Mesothelial cell of epicardium (in vitro differentiated cells): ENCODE measurements at places on chromosomes 4 and X.

DNA sequence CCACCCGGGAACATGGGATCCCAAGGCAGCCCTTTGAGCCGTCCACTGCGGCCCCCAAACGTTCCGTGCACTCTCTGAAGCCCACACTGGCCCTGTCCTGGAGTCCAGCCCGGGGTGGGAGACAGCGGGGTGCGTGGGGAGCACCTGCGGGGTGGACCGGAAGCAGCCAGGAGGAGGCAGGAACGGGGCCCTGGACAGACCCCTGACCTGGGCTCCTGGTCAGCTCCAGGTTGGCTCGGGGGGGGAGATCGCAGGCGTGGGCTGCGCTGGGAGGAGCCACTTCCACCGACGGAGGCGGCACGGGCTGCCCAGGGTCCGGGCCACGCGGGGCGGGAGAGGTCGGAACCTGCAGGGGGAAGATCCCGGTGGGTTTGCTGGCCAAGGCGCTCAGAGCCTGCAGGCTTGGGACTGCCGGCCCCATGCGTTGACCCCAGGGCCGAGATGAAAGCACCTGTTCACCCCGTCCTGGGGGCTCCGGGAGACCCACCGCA is 5.7 kb upstream of the PLCXD1 start:
- DNase-seq, result peak; percentile 16

DNA sequence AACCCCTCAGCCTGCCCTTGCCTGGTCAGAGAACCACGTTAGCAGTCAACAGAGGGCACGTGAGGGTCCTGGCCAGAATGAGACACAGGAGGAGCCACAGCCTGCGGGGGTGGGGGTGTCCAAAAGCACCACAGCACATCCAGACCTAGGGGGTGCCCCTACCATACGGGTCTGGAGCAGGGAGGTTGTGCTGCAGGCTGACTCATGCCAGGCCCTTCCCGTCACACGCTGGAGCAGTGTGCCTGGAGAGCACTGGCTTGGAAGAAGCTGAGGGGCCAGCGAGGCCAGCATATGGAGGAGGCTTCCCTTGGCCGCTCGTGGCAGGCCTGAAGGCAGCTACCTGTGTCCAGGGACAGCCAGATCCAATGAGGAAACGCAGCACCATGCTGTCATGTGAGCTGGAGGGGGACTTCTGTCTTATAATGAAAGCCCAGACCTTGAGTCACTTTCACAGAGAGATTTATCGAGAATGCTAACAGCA is 1.5 kb upstream of the IRAK1 start:
- DNase-seq, result no peak

DNA sequence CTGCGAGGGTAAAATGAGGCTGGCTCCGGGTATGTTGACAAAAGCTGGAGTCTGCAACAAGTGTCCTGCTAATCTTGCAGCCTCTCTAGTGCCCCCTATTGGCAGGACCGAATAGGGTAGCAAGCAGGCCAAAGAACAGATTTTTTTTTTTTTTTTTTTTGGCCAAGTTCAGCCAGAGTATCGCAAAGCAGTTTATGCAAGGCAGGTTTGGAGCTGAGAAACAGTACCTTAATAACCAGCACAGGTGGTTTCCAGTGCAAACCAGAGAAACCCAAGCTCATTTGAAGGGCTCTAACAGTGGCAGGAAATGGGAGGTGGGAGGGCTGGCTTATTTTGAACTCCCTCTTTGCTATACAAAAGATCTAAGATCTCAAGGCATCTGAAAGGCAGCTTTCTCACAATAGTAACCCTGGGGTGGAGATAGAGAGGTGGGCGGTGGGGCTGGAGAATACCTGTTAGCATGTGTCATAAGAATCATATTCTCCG is 38.2 kb upstream of the OCIAD2 start:
- no peak for DNase-seq

GRCh38 chrX:56762707-56763555 is 33.9 kb downstream of the NBDY start:
- DNase-seq, result no peak

DNA sequence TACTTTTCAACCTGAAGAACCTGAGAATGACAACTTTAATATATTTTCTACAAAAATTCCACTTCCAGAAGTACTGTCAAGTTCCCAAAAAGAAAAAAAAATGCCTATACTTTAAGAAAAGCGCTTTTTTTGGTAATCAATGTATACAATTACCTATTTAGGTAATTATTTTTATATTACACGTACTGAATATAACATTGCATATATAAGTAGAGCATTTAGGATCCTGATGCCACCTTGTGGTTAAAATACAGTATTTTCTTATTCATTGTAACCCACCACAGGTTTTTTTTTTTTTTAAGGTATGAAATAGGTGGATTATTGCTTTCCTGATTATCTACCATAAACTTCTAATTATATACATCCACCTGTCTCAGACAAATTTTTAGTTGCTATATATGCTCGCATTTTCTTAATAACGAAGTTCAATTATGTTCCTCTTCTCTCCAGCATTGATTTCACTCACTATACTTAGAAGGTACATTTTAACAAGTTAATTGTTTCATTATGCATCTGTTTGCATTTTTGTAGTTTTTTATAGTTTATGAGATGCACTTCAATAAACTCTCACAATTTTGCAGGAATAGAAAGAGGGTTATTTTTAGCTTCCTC is 5.2 kb downstream of the MAP9 start:
- no peak for DNase-seq

- DNase-seq, result peak; percentile 73
These were observed 618 bp downstream of the RBBP7 start for GRCh38 chrX:16869393-16870094.

- DNase-seq, result no peak
These were observed 142.9 kb downstream of the PCDH7 start for GRCh38 chr4:30863021-30863420.

- DNase-seq, result no peak
These were observed 1644.9 kb upstream of the TENM3 start for GRCh38 chr4:180598281-180598680.

- DNase-seq, result no peak
These were observed 6.8 kb upstream of the MSL3 start for GRCh38 chrX:11751261-11751660.

DNA sequence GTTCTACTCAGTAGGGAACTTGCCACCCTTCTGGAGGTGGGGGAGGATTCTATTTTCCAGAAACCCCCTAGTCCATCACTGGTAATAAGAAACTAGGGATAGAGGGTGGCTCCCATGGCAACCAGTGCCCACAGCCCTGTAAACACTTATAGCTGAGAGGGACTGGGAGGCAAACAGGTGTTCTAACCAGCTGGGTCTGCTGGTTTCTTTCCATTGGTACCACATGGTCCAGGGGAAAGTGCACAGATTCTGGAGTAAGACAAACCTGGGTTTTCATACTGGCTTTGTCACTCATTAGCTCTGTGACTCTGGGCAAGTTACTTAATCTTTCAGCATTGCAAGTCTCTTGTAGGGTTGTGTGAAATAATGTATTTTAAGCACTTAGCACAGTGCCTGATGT is 26.9 kb downstream of the IGSF1 start:
- DNase-seq, result no peak

DNA sequence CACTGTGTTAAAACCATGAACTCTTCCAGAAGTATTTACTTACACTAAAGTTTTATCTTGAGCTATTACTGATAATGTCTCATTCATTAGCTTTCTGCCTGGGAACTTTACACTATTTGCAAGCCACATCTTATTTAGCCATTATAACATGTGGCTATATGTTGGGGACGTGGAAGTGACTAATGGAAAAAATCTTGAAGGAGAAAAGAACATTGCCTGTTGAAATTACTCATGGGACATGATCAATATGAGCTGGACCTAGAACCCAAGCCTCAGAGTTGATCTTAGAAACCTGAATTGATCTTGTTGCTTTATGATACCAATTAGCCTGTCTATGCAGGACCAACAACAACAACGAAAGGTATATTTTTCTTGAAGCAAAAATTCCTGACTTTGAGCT is 22.5 kb upstream of the ARHGAP6 start:
- DNase-seq, result no peak

DNA sequence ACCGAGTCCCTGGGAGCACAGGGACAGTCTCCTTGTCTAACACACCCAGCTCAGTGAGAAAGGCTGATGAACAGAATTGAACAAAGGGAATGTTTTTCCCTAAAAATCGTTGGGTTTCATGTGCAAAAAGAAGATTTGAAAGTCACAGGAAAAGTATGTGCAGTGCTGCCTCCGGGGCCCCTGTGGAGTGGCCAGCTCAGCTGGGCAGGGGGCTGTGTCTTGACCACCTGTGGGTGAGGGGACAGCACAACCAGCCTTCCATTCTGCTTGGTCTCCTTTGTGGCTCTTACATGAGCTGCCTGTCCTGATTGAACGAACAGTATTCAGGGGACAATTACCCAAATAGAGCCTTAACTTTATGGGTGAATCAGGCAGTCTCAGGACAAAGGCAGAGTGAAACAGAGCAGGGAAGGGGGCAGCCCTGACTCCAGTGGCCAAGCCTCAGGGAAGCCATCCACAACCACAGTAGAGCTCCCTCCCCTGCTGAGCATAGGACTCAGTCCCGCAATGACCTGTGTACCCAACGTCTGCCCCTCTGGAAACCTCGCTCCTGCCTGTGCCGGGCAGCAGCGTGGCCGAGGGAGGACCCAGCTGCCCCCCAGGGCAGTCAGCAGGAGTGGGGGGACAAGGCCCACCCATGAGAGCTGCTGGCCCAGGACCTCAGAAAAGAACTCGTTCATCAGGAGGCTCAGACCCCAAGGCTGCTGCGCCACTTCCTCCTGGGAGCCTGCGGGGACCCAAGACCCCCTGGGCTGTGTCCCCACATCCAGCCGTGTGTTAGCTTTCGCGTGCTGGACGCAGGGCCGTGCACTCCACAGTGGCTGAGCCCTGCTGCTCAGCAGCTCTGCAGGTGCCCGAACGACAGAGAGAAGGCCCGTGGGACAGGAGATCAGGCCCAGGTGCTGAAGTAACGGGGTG is 59.6 kb upstream of the MXD4 start:
- DNase-seq, result no peak

DNA sequence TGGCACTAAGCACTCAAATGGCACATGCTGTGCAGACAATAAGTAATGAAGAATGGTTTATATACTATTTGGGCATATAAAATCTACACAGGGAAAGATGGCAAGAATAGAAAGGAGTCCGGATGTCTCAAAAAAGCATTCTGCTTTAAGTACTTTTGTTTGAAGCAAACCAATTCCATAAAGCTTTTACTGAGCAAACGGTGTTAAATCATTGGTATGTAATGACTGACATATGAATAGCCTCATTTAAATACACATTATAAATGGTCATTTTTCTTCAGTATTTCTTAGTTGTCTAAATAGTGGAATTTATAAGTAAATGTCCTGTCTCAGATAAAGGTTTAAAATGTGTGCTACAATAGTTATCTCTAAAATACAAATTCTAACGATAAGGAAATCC is 6.0 kb downstream of the FBXO8 start:
- no peak for DNase-seq

GRCh38 chrX:96841325-96841724 is 42.4 kb upstream of the RPA4 start:
- no peak for DNase-seq

DNA sequence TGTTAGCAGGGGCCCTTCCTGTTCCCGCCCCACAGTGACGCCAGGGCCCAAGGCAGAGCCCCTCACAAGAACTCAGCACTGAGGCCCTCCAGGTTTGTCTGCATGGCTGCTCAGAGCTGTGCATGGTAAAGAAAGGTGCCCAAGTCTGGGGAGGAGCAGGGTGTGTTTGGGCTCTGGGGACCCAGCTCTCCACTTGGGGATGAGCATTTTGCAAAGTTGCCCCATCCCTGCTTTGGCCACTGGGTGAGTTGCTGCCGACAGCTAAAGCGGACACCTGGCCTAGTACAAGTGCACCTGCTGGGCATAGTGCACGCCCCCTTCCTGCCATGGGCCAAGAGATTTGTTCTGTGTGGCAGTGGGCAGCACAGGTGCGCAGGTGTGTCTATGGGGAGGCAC is 2.0 kb upstream of the MXD4 start:
- DNase-seq, result no peak

- no peak for DNase-seq
These were observed 13.3 kb upstream of the PITX2 start for GRCh38 chr4:110636171-110636679.

GRCh38 chr4:17708992-17709762 is 72.2 kb downstream of the FAM184B start:
- DNase-seq, result no peak

GRCh38 chrX:69015156-69015555 is 150.1 kb downstream of the PJA1 start:
- DNase-seq, result no peak

GRCh38 chrX:68647156-68647957 is at the start of gene STARD8:
Gene STARD8, plus strand, starts transcription at chrX:68647666. Its CDS starts 217 bp downstream, at chrX:68647883.
- no peak for DNase-seq

- no peak for DNase-seq
These were observed 29.4 kb downstream of the WDR13 start for GRCh38 chrX:48626401-48627298.

- no peak for DNase-seq
These were observed 36.8 kb upstream of the ARSD start for GRCh38 chrX:2965965-2966364.

DNA sequence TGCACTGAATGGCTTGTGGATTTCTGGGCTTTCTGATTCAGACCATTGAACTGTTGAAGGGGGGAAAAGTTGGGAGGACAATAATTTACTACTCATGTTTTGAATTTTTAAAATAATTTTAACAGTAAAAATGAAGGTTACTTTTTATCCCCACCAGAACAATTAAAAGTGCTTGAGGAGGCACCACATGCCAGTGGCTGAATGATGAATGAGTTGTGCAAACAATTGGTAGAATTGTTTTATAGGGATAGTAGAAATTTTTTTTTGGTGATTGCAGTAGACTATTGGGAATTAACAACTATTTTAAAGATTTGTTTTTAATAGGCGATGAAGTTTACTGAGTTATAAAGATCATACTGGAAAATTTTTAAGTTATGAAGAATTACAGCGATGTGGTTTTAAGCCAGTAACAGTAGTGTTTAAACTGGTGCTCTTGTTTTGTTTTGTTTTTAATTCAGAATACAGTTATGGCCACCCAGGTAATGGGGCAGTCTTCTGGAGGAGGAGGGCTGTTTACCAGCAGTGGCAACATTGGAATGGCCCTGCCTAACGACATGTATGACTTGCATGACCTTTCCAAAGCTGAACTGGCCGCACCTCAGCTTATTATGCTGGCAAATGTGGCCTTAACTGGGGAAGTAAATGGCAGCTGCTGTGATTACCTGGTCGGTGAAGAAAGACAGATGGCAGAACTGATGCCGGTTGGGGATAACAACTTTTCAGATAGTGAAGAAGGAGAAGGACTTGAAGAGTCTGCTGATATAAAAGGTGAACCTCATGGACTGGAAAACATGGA is 2.7 kb downstream of the REST start:
- no peak for DNase-seq

DNA sequence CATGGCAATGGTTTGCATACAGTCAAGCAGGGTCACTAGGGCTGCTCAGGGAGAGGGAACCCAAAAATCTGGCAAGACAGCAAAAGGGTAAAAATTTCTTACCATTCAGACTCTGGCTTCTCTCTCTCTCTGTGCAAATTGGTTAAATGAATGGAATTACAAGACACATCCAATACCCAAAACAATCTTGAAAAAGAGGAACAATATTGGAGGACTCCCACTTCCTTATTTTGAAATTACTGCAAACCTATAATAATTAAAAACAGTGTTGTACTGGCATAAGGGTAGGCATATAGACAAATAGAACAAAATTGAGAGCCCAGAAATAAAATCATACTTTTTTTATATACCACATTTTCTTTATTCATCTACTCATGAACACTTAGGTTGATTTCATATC is 24.1 kb downstream of the ETDA start:
- no peak for DNase-seq

GRCh38 chrX:29496636-29497180 is 718.7 kb upstream of the MAGEB2 start:
- DNase-seq, result no peak

GRCh38 chrX:97290199-97290598 is 406.5 kb downstream of the RPA4 start:
- DNase-seq, result no peak

- DNase-seq, result no peak
These were observed 317.1 kb downstream of the UNC5C start for GRCh38 chr4:95231681-95232080.
